ENCODE measurements at places on chromosomes 7 and 10.

GRCh38 chr10:132943791-132944404 is 1.5 kb upstream of the CFAP46 start:
- no peak for DNase-seq

- no peak for DNase-seq
These were observed 12.9 kb downstream of the GRM8 start for GRCh38 chr7:127239814-127240213.

GRCh38 chr10:126060261-126060931 is 164.0 kb downstream of the FANK1 start:
- no peak for DNase-seq

DNA sequence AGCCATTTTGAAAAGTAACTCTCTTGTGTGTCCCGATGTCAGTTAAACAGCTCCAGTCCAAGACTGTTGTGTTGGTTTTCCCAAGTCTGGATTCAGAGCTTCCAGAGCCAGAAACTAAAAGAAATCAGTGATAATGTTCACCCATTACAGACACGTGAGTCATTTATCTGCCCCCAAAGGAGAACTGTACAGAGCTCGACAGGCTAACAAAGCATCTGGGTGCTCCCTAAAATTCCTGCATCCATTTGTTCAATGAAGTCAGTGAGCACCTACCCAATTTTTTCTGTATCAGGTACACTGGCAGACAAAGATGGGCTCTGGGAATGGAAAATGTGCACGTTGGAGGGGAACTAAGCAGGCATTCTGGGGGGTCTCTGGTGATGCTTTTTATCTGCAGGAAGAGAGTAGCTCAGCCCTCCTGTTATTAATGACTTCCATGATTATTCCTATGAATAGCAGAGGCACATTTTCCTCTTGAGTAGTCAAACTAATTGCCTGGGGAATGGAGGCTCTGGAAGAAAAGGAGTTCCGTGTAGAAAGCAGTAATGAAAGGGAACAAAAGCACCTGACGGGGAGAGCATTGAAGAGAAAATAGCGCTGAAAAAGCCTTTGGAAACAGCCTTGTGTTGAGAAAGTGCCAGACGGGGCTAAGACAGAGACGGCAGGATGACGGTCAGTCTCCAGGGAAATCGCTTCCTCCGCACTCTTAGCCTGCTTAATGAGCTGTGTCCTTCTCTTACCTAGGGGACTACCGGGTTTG is 75.3 kb downstream of the GAD2 start:
- DNase-seq = no peak

- DNase-seq = no peak
These were observed 318.9 kb downstream of the AHR start for GRCh38 chr7:17617380-17617779.

DNA sequence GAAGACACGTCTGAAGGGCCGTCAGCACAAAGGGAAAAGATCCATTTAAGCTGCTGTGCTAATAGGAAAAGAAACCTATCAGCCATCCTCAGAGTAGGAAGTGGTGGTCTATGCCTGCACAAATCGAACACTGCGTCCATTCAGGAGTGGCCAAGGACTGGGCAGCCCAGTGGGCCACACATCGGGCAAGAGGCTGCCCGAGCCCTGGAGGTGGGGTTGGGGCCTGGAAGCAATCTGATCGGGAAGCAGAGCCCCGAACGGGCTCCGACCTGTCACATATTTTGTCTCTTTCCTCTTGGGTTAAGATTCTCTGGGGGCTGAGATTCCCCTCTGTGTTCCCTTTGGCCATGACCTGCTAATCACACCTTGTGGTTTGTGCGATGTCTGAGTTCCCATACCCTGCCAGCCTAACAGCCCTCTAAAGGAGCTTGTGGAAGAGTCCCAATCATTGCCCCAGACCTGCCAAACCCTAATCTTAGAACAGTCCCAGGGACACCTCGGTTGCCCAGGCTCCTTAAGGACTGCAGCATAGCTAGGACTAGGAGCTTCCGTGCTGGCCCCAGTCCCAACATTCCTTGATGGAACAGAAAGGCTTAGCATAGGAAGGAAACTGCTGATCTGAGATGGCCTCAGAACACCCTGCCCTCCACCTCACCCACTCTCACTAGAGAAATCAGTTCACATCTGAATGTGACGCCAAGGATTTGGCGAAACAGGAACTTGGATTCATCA is 77.9 kb upstream of the SAMD8 start:
- DNase-seq = no peak

DNA sequence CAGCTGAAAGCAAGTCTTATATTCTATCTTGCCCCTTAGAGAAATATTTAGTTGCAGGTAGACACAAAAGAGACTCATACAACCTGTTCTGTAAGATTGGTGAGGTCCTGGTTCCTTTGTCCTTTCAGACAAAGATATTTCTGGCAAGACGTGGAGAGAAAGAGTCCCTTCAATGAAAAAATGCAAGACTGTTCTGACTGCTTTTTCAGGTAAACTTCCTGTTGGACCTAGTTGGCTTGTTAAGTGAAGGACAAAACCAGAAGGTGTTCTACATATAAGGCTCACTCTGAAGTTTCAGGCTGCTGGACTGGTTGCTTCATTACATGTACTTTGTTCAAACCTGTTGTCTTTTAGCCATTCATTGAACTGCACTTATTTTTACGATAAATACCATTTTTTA is 119.0 kb upstream of the PTPRZ1 start:
- DNase-seq = no peak

DNA sequence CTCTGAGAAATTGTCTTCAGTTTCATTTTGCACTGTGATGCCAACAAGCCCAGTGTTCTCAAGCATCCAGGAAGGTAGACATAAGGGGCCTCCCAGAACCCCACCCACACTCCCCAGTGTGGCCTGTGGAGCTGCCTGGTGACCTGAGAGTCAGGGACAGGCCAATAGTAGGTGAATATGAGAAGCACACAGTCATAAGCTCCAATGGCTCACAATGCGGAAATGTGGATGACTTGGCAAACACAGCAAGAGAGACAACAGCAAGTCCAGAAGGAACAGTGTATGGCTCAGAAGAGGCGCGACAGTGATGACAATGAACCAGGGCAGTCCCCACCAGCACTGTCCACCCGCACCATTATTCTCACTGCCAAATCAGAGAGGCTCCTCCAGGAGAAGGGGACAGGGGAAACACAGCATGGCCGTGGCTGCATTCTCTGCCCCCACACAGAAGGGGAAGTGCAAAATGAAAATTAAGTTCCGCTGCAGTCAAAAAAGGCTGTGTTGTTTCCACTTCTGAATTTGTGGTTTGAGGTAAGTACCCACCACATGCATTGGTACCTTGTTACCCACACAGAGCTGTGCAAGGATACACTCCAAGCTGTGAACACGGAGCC is 419.8 kb downstream of the GRID1 start:
- no peak for DNase-seq

- DNase-seq = no peak
These were observed 18.1 kb downstream of the MINDY4 start for GRCh38 chr7:30789334-30789711.

GRCh38 chr10:119191881-119192280 is 13.3 kb upstream of the PRDX3 start:
- no peak for DNase-seq

- DNase-seq = no peak
These were observed 56.0 kb downstream of the KAT6B start for GRCh38 chr10:74882427-74882826.

DNA sequence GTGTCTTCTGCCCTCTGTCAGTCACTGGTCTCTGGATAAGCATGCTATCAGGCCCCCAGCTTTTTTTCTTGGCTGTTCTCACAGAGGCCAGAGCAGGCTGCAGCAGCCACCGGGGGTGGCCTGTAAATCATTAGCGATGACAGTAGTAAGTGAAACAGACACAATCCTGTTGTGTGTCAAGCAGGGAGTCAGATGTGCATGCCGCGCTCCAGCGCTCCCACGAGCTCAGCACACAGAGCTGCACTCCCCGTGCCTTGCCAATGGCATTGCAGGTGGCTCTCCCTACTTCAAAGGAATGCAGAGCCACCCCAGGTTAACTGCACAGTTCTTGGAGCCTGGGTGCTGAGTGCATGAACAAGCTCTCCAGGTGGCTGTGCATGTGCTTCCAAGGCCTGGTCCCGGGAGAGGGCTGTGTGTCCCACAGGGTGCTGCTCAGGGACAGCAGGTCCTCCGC is 226.1 kb downstream of the GLRX3 start:
- no peak for DNase-seq

DNA sequence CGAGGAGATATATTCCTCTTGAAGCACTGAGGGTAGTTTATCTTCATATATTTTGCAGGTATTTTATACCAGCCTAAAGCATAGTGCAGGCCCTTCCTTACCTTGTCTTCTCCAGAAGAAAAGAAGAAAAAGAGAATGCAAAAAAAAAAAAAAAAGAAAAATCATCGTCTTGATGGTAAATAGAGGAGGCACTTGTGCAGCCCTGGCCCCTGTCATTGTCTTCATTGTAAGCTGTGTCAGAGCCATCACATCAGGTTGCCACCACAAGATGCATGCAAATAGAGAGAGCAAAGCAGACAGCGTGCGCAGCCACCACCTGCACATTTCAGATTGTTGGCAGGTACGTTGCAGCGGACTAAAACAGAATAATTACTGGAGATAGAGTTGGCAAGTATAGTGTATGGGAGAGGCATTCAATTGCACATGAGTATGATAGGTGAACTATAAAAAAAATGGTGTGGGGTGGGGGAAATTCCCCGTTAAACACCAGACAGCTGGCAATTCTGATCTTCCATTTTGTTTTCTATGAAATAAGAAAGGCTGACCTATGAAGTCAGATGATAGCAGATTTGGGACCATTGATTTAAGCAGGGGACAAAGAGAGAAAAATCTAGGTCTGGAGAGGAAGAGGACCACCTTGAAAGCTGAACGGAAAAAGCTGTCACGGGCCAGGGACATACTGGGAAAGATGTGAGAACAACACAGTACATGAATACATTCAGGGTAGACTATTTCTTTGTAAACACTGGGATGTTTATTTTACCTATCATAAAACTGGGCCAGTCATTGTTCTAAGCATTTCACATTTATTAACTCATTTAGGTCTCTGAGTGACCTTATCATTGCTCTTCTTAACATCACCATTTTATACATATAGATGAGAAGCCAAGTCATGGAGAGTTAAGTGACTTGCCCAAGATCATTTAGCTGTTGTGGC is 306.3 kb upstream of the SP8 start:
- DNase-seq = no peak
